ENCODE measurements at places on chromosomes 6 and 20.

GRCh38 chr6:158697811-158698210 is 48.0 kb downstream of the SYTL3 start:
- no peak for DNase-seq

GRCh38 chr6:158816329-158816728 is 2.8 kb downstream of the EZR start:
- DNase-seq = no peak

- DNase-seq = no peak
These were observed 94.6 kb downstream of the FOXA2 start for GRCh38 chr20:22489626-22490286.

DNA sequence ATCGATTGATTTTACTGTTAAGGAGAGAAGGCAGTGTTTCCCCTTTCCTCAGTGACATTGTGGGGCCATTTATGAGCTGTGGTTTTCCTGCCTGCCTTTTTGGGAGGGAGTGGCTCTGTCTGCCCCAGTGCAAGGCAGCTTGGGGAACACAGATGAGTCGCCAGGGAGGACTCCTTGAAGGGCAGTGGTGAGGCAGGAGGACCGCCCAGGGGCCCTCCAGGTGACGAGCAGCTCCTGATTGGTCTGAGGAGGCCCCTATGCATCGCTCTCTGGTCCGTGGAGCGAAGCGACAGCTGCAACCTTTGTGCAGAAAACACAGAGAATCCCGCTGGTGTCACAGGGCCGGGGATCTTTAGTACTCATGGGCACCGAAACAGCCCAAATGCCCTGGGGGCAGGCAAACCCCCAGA is 100.3 kb downstream of the TMEM242 start:
- no peak for DNase-seq

DNA sequence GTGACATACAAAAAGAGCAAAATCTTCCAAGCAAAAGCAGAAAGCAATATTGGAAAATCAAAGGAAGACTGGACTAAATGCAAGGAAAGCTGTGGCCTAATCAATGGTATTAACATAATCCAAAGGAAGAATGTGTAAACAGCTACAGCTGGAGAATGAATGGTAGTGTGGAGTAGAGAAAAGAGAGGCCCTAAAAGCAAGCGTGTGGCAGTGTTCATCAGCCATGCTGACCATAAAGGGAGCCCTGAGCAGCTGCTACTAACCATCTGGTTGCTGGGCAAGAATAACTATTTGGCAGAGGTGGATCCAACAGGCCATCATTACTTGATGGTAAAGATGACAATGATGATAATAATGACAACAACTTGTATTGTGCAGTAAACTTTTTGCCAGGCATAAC is 148.5 kb upstream of the BEND6 start:
- DNase-seq = no peak

DNA sequence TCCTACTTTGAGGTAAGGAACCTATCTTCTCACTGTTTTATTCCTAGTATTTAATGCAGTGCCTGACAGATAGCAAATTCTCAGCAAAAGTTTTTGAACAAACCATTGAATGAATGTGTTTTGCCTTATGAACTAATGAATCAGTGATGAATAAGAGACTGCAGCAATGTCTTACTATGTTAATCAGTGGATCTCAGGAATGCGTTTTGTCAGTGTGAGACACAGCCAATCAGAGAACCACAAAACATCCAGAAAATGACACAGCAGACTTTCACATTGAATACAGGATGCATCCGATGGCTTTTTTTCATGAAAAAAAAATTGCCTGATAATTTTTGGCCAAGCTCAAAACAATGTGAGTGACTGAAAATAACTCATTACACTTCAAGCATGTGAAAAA is 270.5 kb downstream of the BMP2 start:
- DNase-seq = no peak

GRCh38 chr6:3036861-3037637 is 31.2 kb upstream of the RIPK1 start:
- DNase-seq = no peak

GRCh38 chr6:159680104-159680503 is 12.9 kb downstream of the SOD2 start:
- no peak for DNase-seq

DNA sequence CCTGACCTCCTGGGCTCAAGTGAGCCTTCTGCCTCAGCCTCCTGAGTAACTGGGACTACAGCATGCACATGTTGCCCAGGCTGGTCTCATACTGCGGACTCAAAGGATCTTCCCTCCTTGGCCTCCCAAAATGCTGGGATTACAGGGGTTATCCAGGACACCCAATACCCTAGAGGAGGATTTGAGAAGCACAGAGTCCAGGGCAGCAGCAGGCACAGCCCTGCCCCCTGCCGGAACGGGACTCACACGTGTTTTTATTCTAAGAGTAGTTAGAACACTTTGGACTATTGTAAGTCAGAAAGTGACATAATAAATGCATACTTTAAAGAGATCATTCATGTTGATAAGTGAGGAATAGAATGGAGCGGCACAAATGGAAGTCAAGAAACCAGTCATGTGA is 80.2 kb downstream of the C6orf118 start:
- DNase-seq = no peak

- peak; percentile 52 for DNase-seq
These were observed 142.1 kb upstream of the PHACTR3 start for GRCh38 chr20:59462249-59462648.

DNA sequence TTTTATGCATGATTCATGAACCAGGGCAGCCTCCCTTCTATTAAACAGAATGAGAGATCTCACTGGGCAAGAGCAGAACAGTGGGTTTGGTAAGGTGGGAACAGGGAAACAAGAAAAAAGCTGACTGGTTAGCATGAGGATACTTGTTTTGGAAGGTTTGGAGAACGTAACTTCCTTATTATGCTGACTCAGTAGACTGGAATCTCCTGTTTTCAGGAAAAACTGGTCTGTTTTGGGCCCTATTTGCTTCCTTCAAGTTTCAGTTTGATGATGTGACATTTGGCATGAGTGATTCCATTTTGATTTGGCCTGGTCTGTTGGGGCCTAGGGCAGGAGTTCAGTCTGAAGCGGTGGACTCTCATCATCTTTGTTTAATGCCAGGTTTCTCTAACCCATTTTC is 172.0 kb downstream of the MYLK4 start:
- DNase-seq = no peak

- DNase-seq = no peak
These were observed 11.3 kb downstream of the NFATC2 start for GRCh38 chr20:51531141-51531710.

- DNase-seq = no peak
These were observed 35.3 kb downstream of the ZMYND8 start for GRCh38 chr20:47320990-47321805.

- no peak for DNase-seq
These were observed 91.7 kb downstream of the FOXO3 start for GRCh38 chr6:108652375-108652774.

GRCh38 chr6:149239573-149240209 is 77.8 kb upstream of the TAB2 start:
- DNase-seq = no peak

- DNase-seq = no peak
These were observed 345.2 kb upstream of the RSPO3 start for GRCh38 chr6:126773112-126773805.

GRCh38 chr20:31239139-31239538 is 18.3 kb upstream of the DEFB115 start:
- DNase-seq = no peak

- no peak for DNase-seq
These were observed 12.9 kb upstream of the EFCAB8 start for GRCh38 chr20:32845786-32846185.

DNA sequence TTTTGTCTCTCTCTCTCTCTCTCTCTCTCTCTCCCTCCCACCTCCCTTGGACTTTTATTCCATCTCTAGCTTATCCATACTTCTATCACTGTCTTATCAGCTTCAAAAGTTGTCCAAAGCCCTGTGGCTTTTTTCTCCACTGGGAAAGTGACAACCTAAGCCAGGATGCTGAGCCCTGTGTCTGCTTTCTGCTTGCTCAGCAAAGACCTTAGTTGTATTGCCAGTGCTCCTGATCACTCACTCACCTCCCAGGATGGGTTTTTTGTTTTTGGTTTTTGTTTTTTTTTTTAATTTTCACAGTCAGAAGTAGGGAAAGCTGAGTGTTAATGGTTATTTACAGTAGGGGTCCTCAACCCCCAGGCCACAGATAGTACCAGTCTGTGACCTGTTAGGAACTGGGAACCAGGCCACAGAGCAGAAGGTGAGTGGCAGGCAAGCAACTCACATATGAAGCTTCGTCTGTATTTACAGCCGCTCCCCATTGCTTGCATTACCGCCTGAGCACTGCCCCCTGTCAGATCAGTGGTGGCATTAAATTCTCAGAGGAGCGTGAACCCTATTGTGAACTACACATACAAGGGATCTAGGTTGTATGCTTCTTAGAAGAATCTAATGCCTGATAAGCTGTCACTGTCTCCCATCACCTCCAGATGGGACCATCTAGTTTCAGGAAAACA is 125.0 kb upstream of the ID4 start:
- DNase-seq = no peak

GRCh38 chr6:156689656-156690055 is 87.5 kb upstream of the ARID1B start:
- DNase-seq = no peak

DNA sequence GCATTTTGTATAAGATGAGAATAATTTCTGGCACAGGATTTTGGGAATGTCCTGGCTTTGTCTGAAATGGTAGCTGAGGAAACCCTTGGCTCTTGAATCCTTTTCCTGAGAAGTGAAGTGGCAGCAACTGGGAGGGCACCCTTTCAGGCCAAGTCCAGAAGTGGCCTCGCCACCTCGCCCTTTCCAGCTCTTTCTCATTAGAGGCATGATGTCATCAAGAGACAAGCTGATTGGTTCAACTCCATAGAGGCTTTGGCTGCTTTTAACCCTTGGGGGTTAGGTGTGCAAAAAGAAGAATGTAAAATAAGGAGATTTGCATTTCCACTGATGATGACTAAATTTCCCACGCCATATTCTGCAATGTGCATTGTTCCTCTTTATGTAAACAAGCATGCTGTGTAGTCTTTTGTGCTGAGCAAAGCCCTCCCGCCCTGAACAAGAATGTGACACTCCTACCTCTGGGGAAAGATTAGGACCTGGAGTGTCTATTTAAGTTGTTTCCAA is 116.5 kb downstream of the TCP11 start:
- peak; percentile 35 for DNase-seq

- DNase-seq = no peak
These were observed 15.7 kb downstream of the HTR1E start for GRCh38 chr6:86952991-86953390.

DNA sequence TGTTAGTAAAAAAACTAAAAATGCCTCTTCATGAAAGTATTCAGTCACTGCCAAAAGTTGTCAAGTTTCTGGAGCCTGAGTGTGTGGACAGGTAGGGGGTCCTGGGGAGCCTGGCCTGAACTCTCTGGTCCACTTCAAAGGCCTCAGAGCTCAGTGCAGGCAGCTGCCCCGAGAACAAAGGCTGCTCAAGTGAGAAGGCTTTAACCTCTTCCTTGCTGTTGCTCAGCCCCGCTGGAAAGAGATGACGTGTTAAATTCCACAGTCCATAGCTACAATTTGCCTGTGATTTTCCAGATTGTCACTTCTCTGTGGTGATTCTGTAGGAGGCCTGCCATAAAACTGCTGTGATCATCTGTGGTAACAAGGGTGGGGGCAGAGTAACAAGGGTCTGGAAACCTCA is 96.9 kb downstream of the FAM120B start:
- DNase-seq = no peak

GRCh38 chr20:44074252-44075151 is 112.5 kb downstream of the JPH2 start:
- no peak for DNase-seq

DNA sequence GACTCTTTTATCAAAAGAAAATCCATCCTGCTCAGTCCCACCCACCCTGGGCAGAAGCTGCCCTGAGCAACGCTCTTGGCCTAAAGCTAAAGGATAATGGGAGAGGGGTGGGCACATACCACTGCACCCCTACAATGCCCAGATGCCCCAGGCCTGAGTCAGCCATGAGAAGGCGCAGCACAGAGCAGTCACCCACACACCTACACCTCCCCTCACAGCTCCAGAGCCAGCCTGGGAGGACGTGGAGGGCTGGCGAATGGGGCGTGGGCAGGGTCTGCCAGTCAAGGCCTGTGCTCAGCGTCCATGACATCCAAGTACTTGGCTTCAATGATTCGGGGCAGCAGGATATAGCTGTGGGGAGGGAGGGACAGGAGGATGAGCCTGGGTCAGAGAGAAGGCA is 11.5 kb downstream of the SLC4A11 start:
- DNase-seq = no peak

GRCh38 chr6:111474106-111474505 is 8.9 kb downstream of the REV3L start:
- DNase-seq = no peak

DNA sequence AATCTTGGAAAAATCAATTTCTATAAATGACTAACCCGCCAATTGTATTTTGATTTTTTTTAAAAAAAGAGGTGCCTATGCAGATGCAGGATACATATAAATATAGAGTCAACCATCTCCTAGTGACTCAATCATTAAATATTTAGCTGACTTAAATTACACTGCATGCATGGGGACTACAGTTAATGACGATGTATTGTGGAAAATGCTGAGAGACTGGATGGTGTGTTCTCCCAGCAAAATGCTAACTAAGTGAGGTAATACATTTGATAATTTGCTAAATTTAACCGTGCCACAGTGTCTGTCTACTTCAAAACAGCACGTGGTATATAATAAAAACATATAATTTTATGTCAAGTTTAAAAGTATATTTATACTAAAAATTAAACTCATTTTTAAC is 341.6 kb downstream of the PRKN start:
- DNase-seq = no peak

DNA sequence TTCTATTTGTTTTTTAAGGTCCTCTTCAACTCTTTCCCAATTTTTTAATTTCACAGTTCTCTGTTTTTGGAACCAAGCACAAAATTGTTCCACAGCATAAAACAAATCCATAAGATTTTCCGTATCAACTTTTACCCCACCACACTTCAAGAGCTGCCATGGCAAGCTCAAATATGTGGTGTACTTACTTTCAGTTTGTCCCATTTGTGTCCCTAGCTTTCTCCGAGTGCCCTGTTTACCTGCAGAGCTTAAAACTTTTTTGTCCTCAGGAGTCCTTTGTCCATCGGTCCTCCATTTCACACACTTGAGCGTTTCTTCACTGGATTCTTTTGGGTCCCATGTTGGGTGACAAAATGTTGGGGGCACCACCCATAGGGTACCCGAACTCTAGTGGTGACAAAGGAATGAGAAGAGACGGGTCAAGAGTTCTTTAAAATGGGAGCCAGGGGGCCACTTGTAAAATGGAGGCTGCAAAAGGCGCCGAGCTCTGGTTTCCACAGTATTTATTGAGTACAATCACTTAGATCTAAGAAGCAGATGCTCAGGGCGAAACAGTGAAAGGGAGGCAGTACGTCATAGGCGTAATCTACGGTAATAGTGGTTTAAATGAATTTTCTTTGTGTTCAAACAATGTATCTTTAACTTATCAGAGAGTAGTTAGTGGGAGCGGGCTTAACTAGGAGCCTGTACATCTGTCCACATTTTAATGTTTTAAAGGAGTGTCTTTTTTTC is 39.8 kb upstream of the SERINC1 start:
- no peak for DNase-seq

All from posterior cingulate gyrus (tissue), 11 donors.